Aorta (tissue), 5 donors: ENCODE measurements at places on chromosomes 4 and X. TPM values are rescaled to one million over a fixed set of nuclear protein-coding genes. Genes with fewer than 3 reads are reported as not detected.

Gene SHISA3
- 2.1 TPM for total RNA-seq

Gene XAGE2
- not detected for total RNA-seq

Gene CCKAR
- total RNA-seq, result not detected

Gene NPY2R
- 0.09 TPM for total RNA-seq

Gene STPG2
- 0.33 TPM for total RNA-seq

Gene VEGFC
- 20.2 TPM for total RNA-seq
